ENCODE measurements at places on chromosomes 7 and 10. TPM values are rescaled to one million over a fixed set of nuclear protein-coding genes. Genes with fewer than 3 reads are reported as not detected.

Gene PNLIP
- total RNA-seq, result not detected

DNA sequence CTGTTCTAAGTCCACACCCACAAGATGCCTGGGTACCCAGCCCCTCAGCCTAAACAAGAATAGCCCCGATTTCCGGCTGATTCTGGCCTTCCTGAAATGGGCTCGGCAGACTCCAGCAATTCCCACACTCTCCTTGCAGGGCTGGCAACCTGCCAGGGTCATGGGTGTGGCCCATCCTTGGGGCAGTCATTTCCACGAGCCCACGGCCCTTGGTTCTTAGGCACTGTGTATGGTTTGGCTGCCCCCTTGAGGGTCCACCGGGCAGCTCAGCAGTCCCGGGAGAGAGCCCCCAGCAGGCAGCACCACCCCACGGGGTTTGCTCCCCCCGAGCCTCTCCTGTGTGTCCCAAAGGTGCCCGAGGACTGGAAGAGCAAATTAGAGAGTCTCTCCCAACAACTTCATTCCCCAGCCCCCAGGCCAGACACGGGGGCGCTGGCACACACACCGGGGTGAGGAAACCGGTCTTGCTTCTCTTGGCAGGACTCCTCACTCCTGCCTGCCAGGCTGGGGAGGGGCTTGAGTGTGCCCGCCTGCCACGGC, 142.2 kb downstream of the EMX2 start:
- no peaks in the 10 kb centered on the region for H3K36me3 ChIP-seq
- no peaks in the 10 kb centered on the region for H3K4me1 ChIP-seq
- no peak overlapping the region for H3K4me3 ChIP-seq
- no peak overlapping the region for H3K27ac ChIP-seq
- no peaks in the 10 kb centered on the region for H3K27me3 ChIP-seq

GRCh38 chr10:50739618-50740292, at the start of gene ASAH2B:
TSS of gene ASAH2B (plus strand) at chr10:50739936. CDS start at chr10:50745131, 5,195 bp downstream.
- H3K4me1 ChIP-seq, result 0 out of 2 replicates have a peak, but pooled peaks cover 6% of the 10 kb centered on the region
- no peaks in the 10 kb centered on the region for H3K36me3 ChIP-seq
- no peaks in the 10 kb centered on the region for H3K27me3 ChIP-seq
- peak; percentile 87 for DNase-seq
- peak within 1 kb of the TSS; percentile 97 for H3K27ac ChIP-seq

- H3K27me3 ChIP-seq, result no peaks in the 10 kb centered on the region
- H3K36me3 ChIP-seq, result no peaks in the 10 kb centered on the region
- no peak overlapping the region for H3K27ac ChIP-seq
- DNase-seq, result no peak
- H3K4me1 ChIP-seq, result no peaks in the 10 kb centered on the region
These were observed 45.2 kb upstream of the AKR1E2 start for GRCh38 chr10:4780782-4781181.

DNA sequence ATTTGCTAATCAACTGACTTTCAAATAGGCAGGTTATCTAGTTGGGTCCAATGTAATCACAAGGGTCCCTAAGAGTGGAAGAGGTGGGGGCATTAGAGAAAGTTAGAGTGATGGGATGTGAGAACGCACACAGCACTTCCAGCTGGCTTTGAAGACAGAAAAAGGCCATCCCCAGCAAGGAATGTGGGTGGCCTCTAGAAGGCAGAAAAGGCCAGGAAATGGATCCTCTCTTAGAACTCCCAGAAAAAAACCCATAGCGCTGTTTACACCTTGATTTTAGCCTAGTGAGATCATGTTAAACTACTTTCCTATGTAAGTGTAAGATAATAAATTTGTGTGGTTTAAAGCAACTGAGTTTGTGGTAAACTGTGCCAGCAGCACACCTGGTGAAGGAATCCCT, 219.5 kb upstream of the HABP2 start:
- no peak overlapping the region for H3K27ac ChIP-seq
- no peaks in the 10 kb centered on the region for H3K36me3 ChIP-seq
- no peak for DNase-seq
- no peaks in the 10 kb centered on the region for H3K27me3 ChIP-seq
- H3K4me3 ChIP-seq, result no peak overlapping the region
- no peaks in the 10 kb centered on the region for H3K4me1 ChIP-seq

GRCh38 chr10:114362826-114363355, 41.4 kb downstream of the AFAP1L2 start:
- H3K4me1 ChIP-seq, result peaks cover 45% of the 10 kb centered on the region
- DNase-seq, result no peak
- H3K4me3 ChIP-seq, result no peak overlapping the region
